Frontal cortex (tissue), 4 donors: ENCODE measurements at places on chromosomes 6 and 20. TPM values are rescaled to one million over a fixed set of nuclear protein-coding genes. Genes with fewer than 3 reads are reported as not detected.

PPP1R14C gene
- 59.1 TPM for total RNA-seq

SIGLEC1 gene
- total RNA-seq = under 0.01 TPM

PTCHD4 gene
- 28.1 TPM for total RNA-seq

IL17F gene
- total RNA-seq = not detected

HAO1 gene
- total RNA-seq = under 0.01 TPM

FILIP1 gene
- 2.9 TPM for total RNA-seq

MLN gene
- not detected for total RNA-seq

DNA sequence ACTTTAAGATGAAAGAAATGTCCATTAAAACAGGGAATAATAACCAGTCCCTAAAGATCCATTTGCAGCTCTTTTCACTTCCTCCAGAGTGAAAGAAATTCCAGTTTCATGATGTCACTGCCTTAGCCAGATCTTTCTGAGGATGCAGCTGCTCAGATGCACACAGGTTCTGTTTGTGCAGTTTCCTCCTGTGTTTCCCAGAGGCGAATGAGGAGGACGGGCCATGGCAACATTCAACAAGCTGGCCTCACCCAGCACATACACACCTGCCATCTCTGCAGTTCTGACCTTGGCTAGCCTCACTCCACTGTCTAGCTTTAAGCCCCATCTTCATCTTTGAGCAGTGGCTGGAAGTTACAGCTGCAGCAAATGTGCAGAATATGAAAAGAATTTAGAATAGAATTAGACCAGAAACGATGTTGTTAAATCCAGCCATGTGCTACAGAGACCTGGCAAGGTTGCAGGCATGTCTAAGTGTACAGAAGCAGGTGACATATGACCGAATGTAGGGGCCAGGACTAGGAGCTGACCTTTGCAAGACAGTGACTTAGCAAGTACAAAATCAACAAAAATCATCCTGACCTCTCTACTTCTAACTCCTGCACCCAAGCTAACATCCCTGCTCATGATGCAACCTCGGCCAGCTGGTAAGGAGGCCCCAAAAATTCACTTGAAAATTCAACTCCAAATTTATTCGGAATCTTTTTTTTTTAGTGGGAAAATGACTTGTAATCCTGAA, 35.0 kb downstream of the FAM50B start:
- no peak for DNase-seq

- DNase-seq = no peak
These were observed 606.0 kb downstream of the HDGFL1 start for GRCh38 chr6:23175391-23175790.

DNA sequence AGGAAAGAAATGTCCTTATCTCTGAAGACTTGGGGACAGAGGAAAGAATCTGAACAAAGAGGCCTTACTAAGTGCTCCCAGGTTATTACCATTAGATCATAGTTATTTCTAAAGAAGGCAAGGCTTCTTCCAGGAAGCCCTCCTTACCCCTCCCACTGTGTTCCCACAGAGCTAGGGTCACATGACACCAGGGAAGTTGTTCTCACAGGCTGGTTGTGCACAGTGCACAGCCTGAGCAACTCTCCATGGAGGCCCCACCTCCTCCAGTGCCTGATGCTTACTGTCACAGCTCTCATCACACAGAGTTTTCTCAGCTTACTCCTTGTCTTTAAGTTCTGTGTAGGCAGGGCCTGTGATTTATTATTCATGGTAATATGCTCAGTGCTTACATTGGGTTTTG, 68.9 kb upstream of the SCGN start:
- no peak for DNase-seq

DNA sequence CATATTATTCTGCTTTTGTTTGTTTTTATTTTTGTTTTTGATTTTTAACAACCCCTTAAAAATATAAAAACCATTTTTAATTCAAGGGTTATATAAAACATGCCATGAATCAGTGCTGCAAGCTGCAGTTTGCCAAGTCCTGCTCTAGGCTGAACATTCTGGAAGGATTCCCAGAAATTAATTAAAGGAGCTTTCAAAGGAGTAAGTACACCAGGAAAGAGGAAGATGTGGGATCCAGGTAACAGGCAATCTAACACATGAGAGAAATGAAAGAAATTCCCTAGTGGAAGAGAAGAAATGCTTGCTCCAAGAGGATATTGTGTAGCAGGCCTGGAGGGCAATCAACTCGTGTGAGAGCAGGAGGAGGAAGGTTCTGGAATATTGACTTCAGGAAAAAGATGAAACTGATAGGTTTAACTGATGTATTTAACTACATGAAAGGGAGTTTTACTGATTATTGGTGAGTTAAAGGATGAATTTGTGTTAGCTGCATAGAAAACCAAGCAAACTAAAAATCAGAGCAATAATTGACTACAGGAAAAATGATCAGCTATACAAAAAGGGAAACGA, 146.0 kb upstream of the PHACTR1 start:
- DNase-seq = no peak

- DNase-seq = no peak
These were observed 131.9 kb downstream of the FYN start for GRCh38 chr6:111741177-111741952.

GRCh38 chr6:92495242-92495641, 924.1 kb downstream of the EPHA7 start:
- no peak for DNase-seq

GRCh38 chr20:56465997-56466396, 2.4 kb upstream of the RTF2 start:
- DNase-seq = no peak

GRCh38 chr6:148883270-148883669, 136.4 kb downstream of the UST start:
- DNase-seq = no peak

DNA sequence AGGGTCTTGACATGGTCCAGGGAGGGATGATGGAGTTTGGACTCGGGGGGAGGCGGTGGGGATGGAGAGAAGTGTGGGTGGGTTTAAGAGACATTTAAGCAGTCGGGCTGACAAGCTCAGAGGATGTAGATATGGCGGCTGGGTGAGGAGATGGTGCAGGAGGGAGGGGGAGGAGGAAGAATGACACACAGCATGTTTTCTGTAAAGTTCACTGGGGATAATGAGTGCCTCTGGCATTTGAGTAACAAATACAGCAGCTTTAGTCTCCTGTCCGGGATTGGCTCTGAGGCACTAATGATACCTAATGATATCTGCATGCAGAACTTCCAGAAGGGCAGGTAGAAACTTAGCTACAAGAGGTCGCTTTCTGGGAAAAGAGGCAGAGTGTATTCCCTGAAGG, 107.8 kb downstream of the DHX35 start:
- no peak for DNase-seq

DNA sequence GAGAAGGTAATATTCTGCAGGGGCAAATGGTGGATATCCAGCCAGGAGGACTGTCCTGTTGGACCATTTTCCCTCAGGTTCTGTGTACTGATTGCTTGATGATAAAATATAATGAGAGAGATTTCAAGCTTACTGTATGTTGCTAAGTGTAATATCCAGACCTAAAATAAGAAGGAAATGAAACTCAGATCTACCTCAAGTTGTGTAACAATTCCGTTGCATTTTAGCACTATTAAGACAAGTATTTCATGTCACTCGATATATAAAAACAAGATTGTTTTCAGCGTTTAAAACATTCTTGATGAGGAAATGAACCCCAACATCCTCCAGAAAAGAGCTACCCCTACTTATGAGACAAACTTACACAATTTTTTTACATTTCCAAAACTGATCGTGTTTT, 57.2 kb downstream of the RGS17 start:
- DNase-seq = no peak

- DNase-seq = no peak
These were observed 2.8 kb downstream of the RAET1E start for GRCh38 chr6:149895048-149895590.

DNA sequence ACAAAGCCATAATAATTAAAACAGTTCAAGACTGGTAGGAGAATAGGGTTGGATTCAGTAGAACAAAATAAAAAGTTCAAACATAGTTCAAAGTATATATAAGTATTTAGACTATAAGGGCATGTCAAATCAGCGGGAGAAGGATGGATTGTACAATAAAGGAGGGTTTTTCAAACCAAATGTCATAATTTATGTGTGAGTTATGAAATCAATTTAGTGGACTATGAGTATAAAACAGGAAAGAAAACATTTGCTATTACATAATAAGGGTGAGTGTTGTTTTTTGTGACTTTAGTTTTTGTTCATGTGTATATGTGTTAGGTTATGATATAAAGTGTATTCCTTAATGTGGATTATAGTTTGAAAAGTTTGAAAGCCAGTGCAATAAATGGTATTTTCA, 10.6 kb downstream of the ORC3 start:
- DNase-seq = no peak

DNA sequence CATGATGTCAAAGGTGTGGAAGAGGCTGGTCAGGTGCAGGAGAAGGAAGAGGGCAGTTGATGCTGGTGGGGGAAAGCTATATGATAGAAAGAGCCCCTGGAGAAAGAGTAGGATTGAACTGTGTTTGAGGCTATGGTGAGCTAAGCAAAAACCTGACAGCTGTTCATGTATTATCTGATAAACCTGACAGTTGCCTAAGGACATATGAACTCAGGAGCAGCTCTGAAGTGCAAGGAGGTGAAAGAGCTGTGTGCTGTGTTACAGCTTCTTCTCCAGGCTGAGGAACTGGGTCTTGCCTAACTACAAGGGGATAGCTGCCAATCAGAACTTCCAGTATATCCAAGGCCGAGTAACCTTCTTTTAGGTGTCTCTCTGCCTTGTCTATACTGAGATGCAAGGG, 81.8 kb downstream of the LCA5 start:
- DNase-seq = no peak

- no peak for DNase-seq
These were observed 27.5 kb downstream of the TGM2 start for GRCh38 chr20:38137441-38138037.

- no peak for DNase-seq
These were observed 79.4 kb downstream of the ROS1 start for GRCh38 chr6:117346142-117346930.

DNA sequence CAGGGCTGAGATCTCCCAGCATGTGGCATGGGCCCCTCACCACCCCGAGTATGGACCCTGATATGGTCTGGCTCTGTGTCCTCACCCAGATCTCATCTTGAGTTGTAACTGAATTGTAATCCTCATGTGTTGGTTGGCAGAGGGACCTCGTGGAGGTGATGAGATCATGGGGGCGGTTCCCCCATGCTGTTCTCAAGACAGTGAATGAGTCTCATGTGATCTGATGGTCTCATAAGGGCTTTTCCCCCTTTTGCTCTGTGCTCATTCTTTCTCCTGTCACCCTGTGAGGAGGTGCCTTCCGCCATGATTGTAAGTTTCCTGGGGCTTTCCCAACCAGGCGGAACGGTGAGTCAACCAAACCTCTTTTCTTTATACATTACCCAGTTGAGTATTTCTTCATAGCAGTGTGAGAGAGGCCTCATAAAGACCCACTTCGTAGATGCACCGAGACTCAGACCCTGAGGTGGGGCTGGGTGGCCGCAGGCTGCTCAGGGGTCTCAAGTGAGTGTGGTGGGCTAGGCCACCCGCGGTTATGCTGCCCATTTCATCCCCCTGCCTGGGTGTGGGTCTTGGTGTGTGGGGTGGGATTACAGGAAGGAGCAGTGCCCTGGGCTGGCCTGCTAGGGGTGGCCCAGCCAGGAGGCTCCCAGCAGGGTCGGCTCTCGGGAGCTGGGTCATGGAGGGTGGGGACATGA, 26.2 kb upstream of the GATA5 start:
- no peak for DNase-seq

GRCh38 chr20:8129211-8129976, 2.7 kb upstream of the PLCB1 start:
- no peak for DNase-seq
